DMS79 (cell line): ENCODE measurements at places on chromosomes 1 and 21.

GRCh38 chr21:24014381-24014780, 1592.9 kb downstream of the MRPL39 start:
- no peak for DNase-seq

- no peak for DNase-seq
Observed at GRCh38 chr1:78627321-78627720, 7.1 kb downstream of the IFI44L start.

- no peak for DNase-seq
Observed at GRCh38 chr1:181079382-181079781, 9.1 kb upstream of the IER5 start.

DNA sequence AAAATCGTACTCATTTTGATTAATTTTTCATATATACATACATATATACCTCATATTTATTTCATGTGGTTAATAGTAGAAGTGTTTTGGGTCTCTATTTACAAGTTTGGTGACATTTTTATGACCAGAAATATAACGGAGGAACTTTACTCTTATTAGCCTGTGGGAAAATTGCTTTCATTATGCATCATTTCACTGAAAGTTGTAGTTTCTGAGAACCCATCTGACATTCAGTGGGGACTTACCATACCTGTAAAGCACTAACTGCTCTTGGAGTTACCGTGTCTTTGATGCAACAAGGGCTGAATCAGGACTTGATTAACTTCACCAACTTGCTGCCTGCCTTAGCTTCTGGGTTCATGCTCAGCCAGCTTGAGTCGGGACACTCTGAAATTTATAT, 49.9 kb upstream of the ITPKB start:
- DNase-seq = no peak

- DNase-seq = no peak
Observed at GRCh38 chr1:206513312-206514111, 6.2 kb downstream of the RASSF5 start.

DNA sequence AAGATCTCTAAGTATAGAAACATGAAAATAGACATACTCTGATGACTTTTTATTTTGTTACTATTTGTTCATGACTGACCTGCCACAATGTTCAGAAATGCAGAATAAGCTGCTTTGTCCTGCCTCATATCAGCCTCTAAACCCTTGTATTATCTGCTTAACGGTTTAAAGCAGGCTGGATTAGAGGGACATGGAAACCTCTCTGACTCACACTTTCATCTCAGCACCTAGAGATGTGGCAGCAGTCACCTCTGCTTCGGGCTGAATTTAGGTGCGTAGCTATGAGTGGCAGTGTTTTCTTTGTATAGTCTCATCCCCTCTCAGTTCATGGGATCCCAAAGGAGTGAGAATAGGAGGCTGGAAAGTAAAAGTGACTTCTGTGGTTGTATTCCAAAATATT, 255.4 kb downstream of the RGS7 start:
- no peak for DNase-seq

- DNase-seq = no peak
Observed at GRCh38 chr21:36321325-36322082, 1.5 kb downstream of the MORC3 start.

GRCh38 chr1:156963621-156964020, 43.2 kb downstream of the LRRC71 start:
- DNase-seq = no peak

GRCh38 chr1:233010146-233010545, 59.7 kb downstream of the NTPCR start:
- DNase-seq = no peak

DNA sequence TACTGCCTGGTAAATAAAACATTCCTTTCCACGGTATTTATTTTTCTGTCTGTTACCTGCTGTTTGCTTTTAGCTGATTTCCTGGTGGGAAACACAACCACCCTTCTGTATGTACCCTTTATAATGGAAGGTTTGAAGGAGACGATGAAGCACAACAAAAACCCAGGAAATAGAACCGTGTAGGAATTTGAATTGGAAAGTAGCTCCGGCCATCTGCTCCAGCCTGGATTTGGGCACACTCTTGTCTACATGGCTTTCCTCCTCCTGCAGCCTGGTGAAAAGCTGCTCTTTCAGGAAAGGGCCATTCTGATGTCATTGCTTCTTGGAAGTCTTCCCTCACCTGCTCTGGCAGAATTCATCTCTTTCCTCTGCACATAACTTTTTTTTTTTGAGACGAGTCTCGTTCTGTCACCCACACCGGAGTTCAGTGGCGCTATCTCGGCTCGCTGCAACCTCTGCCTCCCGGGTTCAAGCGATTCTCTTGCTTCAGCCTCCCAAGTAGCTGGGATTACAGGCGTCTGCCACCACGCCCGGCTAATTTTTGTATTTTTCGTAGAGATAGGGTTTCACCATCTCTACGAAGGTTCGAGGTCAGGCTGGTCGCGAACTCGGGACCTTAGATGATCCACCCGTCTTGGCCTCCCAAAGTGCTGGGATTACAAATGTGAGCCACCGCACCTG, 2.7 kb downstream of the AK4 start:
- no peak for DNase-seq

DNA sequence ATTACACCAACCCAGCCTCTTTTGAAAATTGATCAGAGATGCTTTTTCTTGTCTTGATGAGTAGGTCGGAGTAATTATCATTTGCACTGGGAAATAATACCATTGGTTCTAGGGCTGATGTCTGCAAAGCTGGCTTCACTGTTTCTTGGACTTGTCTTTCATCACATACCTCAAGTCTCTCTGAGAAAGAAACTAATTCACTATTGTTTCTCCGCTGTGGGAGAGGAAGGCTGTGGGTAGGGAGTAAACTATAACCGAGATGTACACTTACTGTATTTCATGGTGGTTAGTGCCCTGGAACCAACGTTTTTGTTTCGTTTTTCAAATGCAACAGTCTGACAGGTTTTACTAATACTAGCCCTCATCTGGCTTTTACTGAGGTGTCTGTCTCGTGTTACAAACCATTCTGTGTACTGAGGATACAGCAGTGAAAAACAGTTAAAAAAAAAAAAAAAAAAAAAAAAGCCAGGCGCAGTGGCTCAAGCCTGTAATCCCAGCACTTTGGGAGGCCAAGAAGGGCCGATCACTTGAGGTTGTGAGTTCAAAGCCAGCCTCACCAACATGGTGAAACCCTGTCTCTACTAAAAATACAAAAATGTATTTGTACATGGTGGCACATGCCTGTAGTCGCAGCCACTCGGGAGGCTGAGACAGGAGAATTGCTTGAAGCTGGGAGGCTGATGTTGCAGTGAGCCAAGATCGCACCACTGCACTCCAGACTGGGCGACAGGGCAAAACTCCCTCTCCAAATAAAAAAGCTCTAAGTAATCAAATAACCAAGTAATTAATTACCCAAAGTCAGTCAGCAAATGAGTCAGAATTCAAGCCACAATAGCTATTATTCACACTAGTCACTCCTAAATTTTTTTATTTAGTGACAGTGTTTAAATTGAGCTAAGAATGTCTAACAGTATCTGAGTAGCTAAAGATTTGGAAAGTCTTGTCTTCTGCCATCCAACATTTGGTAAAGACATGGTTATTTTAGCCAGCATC, 23.3 kb downstream of the TOMM20 start:
- DNase-seq = no peak

DNA sequence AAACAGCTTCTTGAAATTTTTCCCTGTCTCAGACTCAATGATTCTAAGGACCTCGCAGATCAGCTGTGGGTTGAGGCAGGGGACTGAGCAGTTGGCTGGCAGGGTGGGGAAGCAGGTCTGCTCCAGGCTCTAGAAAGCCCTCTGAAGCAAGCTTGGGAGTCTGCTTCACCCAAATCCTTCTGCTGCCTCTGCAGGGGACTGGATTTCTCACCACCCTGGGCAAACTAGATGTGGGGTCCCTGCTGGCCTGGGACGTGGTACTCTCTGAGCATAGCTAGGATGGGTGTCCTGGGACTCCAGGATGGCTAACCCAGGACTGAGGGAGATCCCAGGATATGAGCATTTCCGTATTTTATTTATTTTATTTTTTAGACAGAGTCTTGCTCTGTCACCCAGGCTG, 89.3 kb downstream of the LAMC2 start:
- no peak for DNase-seq

DNA sequence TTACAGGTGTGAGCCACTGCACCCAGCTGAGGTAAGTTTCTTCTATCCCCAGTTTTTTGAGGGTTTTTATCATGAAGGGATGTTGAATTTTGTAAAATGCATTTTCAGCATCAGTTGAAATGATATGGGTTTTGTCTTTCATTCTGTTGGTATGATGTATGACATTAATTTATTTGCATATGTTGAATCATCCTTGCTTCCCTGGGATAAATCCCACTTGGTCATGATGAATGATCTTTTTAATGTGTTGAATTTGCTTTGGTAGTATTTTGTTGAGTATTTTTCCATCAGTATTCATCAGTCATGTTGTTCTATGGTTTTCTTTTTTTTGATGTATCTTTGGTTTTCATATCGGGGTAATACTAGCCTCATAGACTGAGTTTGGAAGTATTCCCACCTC, 141.0 kb downstream of the RPS6KC1 start:
- no peak for DNase-seq

- DNase-seq = no peak
Observed at GRCh38 chr1:36337830-36338229, 14.4 kb upstream of the EVA1B start.

- DNase-seq = no peak
Observed at GRCh38 chr1:245370905-245371581, 216.3 kb downstream of the KIF26B start.

- DNase-seq = no peak
Observed at GRCh38 chr1:157239936-157240335, 101.7 kb upstream of the ETV3 start.

GRCh38 chr1:109640285-109640865, 15.5 kb upstream of the GSTM4 start:
- no peak for DNase-seq

GRCh38 chr1:36590771-36591170, 108.1 kb upstream of the CSF3R start:
- DNase-seq = no peak

DNA sequence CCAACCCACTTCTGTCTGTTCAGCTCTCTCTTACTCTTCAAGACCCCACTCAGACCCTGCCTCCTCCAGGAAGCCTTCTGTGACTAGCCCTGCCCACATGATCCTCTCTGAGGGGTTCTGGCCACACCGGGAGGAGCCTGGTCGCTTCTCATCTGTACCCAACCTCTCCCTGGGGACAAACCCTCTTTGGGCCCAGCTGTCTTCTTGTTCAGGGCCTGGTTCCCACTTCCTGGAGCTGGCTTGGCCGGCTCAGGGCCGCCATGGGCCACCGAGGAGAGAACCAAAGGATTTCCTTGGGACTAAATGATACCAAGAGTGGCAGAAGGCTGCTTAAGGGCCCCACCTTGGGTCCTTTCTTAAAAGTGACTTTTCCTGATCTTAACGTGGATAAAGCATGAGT, 124.7 kb upstream of the ZBTB40 start:
- DNase-seq = no peak

DNA sequence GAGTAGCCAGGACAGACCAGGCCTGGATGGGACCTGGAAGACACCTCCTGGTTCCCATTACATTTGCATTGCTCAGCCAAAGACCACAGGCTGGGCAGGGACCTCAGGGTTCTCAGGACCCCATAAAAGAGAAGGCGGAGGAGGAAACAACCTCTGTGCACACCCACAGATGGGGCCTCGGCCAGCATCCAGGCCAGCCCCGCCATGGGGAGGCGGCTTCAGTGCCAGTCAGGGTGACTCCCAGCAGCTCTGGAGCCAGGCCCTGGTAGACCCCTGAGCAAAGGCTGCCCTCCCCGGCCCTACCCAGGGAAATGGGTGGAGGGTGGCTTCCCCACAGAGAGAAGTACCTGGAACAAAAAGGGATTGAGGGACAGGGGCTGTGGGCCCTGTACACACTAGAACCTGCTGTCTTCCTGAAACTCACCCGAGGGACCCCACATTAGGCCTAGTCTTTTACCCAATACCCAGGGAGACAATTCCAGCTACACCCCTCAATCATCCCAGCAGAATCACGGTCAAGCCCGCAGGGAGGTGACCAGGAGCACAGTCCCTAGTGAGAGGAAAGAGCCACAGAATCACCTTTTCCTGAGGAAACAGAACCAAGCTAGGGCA, 64.5 kb downstream of the PSMG1 start:
- no peak for DNase-seq

DNA sequence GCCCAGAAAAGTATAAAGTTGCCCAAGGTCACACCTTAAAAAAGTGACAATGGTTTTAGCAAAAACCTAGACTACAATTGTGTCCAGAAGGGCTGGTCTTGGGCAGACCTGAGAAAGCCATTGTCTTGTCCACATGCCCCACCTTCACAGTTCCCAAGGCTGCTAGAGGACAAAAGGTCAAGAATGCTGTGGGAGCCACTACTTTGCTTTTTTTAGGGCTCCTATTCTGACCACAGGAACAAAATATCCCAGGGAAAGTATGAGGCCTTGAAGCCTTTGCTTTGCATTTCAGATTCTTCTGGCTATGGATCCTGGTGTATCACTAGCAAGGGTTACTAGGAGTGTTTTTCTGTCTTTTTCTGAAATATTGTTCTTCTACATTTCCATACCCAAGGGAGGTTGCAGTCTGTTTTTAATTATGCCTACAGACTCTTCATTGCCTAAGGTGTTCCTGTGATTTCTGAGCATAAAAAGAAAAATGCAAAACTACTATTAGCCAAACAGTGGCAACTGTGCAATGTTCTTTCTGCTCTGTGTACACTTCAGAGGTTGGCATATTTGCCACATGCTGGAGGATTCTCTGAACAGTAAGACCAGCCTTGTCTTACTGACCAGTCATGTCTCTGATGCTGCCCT, 10.7 kb downstream of the C1orf162 start:
- DNase-seq = no peak

GRCh38 chr1:227270554-227270953, 47.7 kb downstream of the CDC42BPA start:
- DNase-seq = no peak

DNA sequence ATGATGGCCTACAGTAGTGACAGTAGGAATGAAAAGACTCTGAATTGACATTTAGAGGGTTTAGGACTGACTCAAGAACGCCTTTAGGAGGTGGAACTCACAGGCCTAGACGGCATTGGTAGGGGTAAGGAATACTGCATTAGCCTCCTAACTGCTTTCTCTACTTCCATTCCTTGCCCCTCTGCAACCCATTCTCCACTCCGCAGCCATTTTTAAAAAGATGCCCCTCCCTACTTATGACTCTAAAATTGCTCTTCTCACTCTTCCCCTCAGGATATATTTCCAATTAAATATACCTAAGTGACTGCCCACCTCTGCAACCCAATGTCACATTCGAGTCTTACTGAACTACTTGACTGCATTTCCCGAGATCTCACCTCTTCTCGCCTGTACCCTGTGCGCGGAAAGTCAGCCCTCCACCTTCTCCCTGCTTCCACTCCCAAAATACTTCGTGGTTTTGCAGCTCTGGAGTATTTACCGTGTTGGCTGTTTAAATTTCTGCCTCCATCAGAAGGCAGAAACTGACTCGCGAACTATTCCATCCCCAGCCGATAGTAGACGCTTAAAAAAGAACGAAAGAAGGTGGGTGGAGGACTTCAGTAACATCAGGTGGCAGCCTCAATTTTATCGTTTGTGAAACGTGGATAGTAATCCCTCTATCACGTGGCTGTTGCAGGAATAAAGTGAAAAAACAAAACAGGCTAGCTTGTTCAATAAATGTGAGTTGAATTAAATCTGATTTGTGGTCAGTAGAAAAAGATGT, 1.1 kb upstream of the YBX1 start:
- DNase-seq = no peak
